ENCODE measurements at places on chromosomes 3 and 15.

- no peak for DNase-seq
Measured at GRCh38 chr3:147408188-147409100, 721 bp upstream of the ZIC1 start.

GRCh38 chr3:113111011-113111707 is 100.2 kb upstream of the BOC start:
- no peak for DNase-seq

DNA sequence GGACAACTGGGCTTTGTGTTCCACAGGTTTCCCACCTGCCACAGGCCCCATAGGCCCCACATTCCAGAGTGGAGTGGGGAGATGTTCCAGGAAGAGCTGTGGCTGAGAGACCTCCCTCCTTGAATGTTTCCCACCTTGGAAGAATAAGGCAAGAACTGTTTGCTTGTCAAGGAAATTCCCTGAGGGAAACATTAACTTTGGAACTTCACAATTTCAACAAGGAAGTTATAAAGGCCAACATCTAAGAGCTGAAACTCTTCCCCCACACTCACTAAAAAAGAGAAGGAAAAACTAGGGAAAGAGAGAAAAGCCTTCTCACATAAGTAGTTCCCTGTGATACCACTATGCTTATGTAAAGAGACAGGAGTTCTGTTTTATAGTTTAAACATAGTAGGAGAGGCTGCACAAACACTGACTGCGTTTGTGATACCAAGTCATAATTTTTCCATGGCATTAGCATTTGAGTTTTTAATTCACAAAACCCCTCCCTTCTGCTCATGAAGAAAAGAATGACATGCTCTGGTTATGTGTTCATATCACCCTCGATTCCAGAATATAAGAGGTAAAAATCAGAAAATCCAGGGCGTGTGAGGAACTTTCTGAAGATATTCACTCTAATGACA is 39.8 kb upstream of the SPRED1 start:
- no peak for DNase-seq

GRCh38 chr3:159925248-159925647 is 63.4 kb upstream of the IL12A start:
- no peak for DNase-seq

DNA sequence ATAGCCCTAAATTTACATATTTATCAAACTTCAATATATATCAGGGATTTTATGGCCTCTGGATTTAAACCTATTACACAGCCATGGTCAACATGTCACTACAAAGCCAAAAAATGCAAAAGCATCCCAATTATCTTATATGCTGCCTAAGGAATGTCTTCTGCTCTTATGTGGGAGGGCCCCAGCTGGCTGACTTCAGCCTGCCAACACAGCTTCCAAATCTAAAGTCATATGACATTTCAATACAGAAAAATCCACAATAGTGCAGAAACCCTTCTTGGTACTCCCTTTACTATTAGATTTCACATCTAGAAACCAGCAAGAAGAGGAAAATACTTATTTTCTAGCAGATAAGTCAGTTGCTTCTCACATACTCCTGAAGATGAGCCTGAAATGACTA is 6.4 kb downstream of the PFN2 start:
- DNase-seq: no peak

Measured in NCI-H1930 (cell line).